Regular cardiac myocyte (primary cell): ENCODE measurements at places on chromosomes 2 and 18. TPM values are rescaled to one million over a fixed set of nuclear protein-coding genes. Genes with fewer than 3 reads are reported as not detected.

CIB4 gene
- total RNA-seq: not detected in 2 replicates

M1AP gene
- under 0.01 and 0.19 TPM in 2 replicates for total RNA-seq

PLCL1 gene
- total RNA-seq: 7.3 and 12.3 TPM in 2 replicates

ZNF521 gene
- 5.0 and 9.9 TPM in 2 replicates for total RNA-seq

TXNDC2 gene
- not detected in 2 replicates for total RNA-seq

PJVK gene
- total RNA-seq: 0.77 and 1.7 TPM in 2 replicates

C2orf78 gene
- not detected in 2 replicates for total RNA-seq

C2orf66 gene
- total RNA-seq: under 0.01 TPM in 1 of 2 replicates, not detected in the other

FBXO15 gene
- 0.38 and 0.85 TPM in 2 replicates for total RNA-seq

TCF7L1 gene
- 1.3 and 2.3 TPM in 2 replicates for total RNA-seq

ZSWIM2 gene
- under 0.01 TPM in 2 replicates for total RNA-seq

ALK gene
- under 0.01 TPM in 1 of 2 replicates, not detected in the other for total RNA-seq

STK16 gene
- 14.0 and 26.2 TPM in 2 replicates for total RNA-seq

CHRND gene
- total RNA-seq: not detected in 2 replicates

RGPD6 gene
- 39.5 and 40.5 TPM in 2 replicates for total RNA-seq
